ENCODE measurements at places on chromosomes 6 and 20. TPM values are rescaled to one million over a fixed set of nuclear protein-coding genes. Genes with fewer than 3 reads are reported as not detected.

TBP gene
- total RNA-seq: 12.2 TPM

FKBP1C gene
- total RNA-seq: 0.43 TPM

MATN4 gene
- total RNA-seq: not detected

TP53INP2 gene
- 4.2 TPM for total RNA-seq

HLA-DOA gene
- total RNA-seq: not detected

AVP gene
- total RNA-seq: not detected

PCMT1 gene
- total RNA-seq: 126 TPM

ADGRF1 gene
- total RNA-seq: under 0.01 TPM

LTA gene
- total RNA-seq: not detected

SCGN gene
- not detected for total RNA-seq

CTCFL gene
- total RNA-seq: not detected

MACROD2 gene
- 1.6 TPM for total RNA-seq

NUS1 gene
- total RNA-seq: 26.8 TPM

GPX5 gene
- total RNA-seq: not detected

MCCD1 gene
- not detected for total RNA-seq

C2 gene
- 1.3 TPM for total RNA-seq
